Dermis blood vessel endothelial cell (primary cell): ENCODE measurements at places on chromosomes 1 and 21. TPM values are rescaled to one million over a fixed set of nuclear protein-coding genes. Genes with fewer than 3 reads are reported as not detected.

DNA sequence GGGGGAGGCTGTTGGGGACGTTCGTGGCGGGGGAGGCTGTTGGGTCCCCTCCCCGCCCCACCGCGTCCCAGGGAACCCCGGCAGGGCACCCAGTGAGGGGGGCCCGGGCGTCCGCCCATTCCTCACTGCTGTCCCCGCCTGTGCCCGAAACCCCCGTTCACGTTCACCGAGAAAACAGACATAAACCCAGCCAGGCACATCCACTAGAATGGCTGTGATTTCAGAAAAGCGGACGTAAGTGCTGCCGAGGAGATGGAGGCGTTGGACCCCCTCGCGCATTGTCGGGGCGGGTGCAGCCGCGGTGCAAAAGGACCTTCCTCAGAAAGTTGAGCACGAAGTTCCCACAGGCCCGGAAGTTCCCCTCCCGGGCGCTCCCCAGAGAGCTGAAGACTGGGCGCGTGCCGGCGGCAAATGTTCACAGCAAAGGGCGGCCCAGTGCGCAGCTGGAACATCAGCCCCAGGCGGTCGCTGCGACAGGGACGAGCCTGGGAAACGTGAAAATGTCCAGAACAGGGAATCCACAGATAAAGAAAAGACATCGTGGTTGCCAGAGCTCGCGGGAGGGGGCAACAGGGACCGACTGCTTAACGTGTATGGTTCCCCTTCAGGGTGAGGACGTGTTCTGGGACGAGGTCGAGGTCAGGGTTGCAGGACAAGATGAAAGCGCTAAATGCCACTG lies 18.5 kb upstream of the SAMD11 start:
- no peak for DNase-seq

DNA sequence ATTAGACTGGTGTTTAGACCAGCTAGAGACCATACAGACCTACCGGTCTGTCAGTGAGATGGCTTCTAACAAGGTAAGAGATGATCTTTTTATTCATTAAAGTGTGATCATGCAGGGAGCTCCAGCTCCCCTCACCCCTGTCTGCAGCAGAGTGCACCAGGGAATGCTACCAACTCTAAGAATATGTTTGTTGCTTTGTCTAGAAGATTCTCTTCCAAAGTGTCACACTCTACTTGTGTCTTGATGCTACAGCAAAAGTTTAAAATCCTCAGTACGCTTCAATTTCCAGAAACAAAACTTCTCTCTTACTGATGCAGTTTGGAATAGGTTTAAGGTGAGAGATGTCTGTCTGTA lies 201.4 kb upstream of the SGIP1 start:
- DNase-seq, result no peak

DNA sequence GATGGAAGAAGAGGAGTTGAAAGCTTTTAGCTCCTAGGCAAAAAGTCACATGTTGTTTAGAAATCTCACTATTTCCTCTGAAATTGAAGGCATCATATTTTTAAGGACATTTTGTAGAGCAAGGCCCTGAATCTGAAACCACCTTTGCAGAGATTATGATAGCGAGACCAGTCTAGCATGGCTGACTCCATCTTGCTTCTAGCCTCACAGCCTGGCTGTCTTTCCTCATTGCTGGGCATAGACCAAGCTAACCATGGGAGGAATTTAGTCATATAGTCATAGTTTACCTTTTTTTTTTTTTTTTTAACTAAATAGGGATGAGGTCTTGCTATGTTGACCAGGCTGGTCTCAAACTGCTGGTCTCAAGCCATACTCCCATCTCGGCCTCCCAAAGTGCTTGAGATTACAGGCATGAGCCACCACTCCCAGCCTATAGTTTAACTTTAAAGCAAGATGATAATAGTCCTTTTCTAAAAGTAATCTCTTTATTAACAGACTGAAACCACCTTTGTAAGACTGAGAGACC lies 42.2 kb upstream of the ZNF326 start:
- DNase-seq, result no peak

GRCh38 chr21:42320791-42321190 lies 5.6 kb upstream of the TFF3 start:
- no peak for DNase-seq

The IGSF3 gene
- 24.8 and 29.4 TPM in 2 replicates for total RNA-seq

The IQCC gene
- total RNA-seq, result 1.0 and 1.2 TPM in 2 replicates

DNA sequence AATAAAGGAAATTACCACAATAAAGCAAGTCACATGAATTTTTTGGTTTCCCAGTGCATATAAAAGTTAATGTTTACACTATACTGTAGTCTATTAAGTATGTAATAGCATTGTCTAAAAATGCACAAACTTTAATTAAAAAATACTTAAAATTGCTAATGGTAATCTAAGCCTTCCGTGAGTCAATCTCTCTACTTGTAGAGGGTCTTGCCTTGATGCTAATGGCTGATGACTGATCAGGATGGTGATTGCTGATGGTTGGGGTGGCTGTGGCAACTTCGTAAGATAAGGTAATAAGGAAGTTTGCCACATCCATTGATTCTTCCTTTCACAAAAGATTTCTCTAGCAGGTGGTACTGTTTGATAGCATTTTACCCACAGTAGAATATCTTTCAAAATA lies 466.6 kb upstream of the PROX1 start:
- DNase-seq, result no peak

DNA sequence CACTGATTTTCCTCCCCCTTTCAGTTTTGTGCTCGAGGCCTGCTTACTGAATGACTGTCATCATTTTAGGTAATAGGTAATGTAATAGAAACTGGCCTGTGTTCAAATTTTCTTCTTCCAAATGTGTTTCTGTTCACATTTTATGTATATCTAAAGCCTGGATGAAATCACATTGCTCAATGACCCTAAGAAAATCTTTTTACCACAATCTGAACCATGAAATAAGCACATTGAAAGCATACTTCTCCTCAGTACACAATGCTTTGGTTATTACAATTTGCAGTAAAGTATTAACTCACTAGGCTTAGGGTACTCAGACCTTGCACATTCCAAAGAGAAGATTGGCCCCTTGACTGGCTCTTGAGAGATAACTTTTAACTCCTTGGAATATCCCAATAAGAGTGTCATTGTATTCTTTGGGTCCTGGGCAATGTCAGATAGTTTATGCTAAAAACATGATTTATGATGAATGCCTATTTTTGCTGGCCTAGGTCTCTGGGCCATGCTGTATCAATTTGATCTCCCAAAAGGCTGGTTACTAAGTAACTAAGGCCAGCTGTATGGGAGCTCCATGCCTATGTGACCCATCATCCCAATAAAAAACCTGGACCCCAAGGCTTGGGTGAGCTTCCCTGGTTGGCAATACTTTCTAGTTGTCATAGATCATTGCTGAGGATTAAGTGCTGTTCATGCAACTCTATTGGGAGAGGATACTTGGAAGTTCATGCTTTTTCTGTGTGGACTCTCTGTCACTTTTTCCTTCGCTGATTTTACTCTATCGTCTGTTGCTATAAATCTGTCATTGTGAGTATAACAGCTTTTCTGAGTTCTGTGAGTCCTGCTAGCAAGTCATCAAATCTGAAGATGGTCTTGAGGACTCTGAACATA lies 293.9 kb downstream of the GRIK1 start:
- no peak for DNase-seq

DNA sequence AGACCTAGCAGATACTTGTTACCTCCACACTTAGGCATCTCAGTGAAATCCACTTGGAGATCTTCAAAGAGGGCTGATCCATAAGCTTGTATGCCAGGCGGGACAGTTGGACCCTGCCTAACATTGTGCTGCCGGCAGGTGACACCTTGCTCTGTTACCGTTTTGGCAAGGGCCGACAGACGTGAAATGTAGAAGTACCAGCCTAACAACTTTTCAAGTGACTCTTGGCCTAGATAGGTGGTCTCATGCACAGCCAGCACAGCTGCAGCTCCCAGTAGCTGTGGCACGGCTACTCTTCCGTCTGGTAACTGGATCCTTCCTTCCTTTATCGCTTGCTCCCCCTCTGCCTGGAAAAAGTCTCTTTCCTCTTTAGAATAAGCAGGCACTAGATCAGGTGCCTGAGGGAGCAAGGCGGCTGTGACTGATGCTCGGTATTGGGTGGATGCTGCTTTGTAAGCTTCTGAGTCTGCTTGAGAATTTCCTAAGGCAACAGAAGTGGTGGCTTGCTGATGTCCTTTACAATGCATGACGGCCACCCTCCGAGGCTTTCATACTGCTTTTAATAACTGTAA lies 713.5 kb downstream of the AMY1C start:
- DNase-seq, result no peak

The CELA3A gene
- not detected in 2 replicates for total RNA-seq

The ABCG1 gene
- total RNA-seq, result 81.6 and 111 TPM in 2 replicates

- peak; percentile 72 for DNase-seq
Measured at GRCh38 chr1:86704972-86705664, 742 bp downstream of the SH3GLB1 start.

The ACTN2 gene
- total RNA-seq, result 0.09 TPM in 1 of 2 replicates, not detected in the other

DNA sequence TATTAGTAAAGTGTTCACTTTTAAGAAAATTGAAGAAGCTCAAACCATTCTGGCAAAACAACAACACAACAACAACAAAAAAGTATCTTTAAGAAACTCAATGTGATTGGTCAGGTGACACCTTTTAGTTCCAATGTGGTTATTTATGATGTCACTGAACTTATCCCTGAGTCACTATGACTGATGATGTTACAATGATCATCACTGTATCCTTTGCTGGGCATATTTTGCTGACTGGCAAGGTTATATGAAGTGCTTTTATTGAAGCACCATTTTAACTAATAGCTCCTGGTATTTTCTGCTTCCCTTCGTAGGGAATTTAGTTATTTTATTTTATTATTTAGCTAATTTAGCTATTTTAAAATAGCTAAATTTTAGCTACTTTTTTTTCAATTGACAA lies at the start of gene TEX50:
Gene TEX50 (plus strand): TSS at position 223 of the 400 bp plus-strand sequence. CDS start 184 bp downstream, outside the sequence.
- no peak for DNase-seq

- peak; percentile 93 for DNase-seq
Measured at GRCh38 chr1:161962091-161962887, 61.4 kb downstream of the OLFML2B start.

DNA sequence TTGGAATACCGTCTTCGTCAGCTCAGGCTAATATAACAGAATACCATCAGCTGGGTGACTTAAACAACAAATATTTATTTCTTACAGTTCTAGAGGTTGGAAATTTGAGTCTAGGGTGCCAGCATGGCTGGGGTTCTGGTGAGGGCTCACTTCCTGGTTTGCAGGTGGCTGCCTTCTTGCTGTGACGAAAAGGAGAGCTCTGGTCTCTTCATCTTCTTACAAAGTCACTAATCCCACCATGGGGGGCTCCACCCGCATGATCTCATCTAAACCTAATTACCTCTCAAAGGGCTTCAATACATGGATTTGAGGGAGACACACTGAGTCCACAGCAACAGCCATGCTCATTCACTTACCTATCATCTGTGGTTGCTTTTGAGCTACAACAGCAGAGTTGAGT lies 78.3 kb downstream of the PSMG1 start:
- DNase-seq, result no peak

The SRGAP2C gene
- 23.8 and 25.5 TPM in 2 replicates for total RNA-seq
